Islet precursor cell (in vitro differentiated cells): ENCODE measurements at places on chromosomes 4 and X.
A peak's percentile ranks its signal among the peaks of the same experiment; 100 is the strongest.

DNA sequence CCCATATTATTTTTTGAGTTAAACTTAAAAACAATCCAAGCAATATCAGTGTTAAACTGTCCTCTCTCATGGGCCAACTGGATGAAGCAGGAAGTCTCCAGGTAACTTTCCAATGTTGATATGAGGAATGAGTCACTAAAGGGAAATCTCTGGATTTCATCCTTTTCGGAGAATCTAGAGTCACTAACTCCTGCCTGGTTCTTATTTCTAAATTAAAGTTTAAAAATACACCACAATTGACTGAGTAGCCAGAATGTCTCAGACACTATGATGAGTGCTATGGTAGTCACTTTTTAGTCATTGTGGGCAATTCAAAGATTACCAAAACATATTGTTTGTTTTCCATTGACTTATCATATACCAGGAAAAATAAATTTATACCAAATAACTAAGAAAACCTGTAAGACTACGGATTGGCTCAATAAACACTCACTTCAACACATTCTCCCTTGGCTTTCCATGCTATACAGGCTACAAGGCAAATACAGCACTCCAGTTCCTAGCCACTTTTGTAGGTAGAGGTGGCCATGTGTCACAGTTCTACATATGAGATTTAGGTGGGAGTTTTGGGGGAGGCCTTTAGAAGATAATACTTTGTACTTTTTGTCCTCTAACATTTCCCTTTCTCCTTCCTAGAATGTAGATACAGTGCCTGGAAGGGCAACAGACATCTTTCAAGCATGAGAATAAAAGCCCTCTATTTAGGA lies 8.6 kb downstream of the SLC9B2 start:
- DNase-seq = no peak

- DNase-seq = peak; percentile 56
Observed at GRCh38 chr4:36392024-36392423, 110.6 kb downstream of the DTHD1 start.

DNA sequence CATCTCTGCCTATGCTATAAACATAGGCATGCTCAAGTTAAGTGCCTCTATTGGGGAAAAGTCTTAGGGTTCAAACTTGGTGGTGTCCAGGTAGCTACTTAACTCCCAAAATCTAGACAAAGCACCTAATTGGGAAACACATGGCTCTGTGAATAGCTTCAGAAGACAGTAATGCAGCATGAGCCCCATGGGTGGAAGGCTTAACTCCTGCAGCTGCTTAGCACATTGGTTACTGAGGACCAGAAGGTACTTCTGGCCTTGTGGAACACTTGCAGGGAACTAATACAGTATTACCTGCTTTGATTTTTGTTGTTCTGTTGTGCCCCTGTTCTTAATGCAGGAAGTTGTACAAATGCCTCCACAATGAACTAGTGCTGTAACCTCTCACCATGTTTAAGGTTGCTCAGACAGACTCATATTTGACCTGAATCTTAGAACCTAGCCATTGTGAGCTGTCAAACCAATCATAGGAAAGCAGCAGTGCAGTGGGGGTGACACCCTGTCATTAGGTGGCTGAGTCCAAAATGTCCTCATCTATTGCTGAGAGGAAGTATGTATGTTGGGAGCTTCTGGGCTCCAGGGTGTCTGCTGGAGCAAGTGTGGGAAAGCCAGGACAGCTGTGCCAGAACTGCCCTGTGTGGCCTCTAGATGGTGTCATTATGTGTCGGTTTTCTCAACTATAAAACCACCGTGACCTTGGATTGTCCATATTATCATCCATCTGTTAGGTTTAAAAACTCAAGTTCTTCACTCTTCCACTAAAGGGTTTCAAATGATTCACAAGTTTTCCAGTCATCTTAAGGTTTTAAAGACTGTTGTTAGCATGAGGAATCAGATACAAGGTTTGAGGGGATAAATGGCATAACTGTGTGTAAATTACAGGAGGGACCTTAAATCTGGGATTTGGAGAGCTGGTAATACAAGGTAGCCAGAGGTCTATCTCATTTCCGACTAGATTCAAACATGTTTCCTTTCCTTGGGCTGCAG lies 69.9 kb upstream of the WDR1 start:
- no peak for DNase-seq

- DNase-seq = no peak
Observed at GRCh38 chr4:60648774-60649173, 551.4 kb upstream of the ADGRL3 start.

DNA sequence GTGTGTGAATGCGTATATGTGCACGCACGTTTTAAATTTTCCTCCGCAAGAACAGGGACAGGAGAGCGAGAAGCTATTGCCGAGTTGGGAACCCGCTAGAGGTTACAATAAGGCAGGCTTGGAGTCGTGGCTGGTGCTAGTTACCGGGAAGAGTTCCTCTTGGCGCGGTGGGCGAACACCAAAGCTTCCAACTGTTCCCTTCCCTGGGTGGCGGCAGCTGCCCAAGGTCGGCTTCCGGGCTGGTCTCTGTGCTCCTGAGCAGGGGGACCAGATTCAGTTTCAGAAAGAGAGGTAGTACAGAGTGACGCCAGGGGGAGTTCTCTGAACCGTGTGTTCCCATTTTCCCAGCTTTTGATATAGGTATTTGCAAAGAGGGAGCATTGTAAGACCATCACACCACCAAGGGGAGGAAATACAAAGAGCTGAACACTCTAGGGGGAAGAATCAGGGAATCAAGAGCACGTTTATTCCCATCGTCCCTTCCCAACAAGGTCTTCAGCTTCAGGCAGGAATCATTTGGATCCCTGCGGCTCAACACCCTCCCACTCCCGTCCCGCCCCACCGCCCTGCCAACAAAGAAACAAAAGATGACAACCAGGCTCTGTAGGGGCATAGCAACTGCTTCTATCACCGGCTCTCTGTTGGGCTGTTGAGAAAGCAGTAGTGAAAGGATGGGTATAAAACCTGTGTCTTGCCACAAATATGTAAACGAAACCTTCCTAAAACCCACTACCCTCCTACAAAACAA lies 113.6 kb upstream of the TEX13C start:
- DNase-seq = peak; percentile 75

DNA sequence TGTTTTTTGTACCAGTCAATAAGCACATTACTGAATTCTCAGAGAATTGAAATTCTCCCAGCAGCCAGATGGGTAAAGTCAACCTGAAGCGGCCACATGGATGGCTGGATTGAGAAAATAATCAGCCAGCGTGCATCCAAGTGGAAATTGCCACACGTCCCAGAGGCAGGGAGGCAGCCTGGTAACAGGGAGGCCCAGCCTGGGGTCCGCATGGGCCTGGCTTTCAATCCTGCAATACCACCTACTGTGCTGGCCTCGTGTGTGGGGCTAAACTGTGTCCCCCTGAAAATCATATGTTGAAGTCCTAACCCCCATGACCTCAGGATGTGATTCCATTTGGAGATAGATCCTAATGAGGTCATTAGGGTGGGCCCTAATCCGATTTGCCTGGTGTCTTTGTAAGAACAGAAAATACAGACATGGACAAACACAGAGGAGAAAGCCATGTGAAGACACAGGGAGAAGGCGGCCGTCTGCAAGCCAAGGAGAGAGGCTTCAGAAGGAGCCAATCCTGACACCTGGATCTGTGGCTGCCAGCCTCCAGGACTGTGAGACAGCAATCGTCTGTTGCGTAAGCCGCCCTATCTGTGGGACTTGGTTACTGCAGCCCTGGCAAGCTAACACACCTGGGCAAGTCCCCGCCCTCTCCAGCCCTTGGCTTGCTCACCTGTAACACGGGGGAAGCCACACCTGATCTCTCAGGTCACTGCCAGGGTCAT lies 90.3 kb downstream of the JAKMIP1 start:
- peak; percentile 81 for DNase-seq

DNA sequence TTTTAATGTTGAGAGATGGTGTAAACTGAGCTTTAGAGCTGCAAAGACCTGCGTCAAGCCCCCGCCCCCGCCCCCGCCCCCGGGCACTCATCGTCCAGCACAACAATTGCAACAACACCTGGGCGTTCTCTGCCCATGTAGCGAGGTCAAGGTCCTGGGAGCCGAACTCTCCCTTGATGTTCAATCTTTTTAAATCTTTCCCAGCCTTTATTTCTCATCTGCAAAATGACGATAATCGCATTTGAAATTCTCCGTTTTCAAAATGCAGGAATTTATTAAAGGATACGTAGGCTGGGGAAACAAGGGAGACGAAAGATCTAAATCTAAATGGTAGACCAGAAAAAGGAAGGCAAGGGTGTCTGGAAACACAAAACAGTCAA lies 648 bp upstream of the MSMO1 start:
- DNase-seq = peak; percentile 64

- no peak for DNase-seq
Observed at GRCh38 chr4:186829097-186829496, 105.4 kb upstream of the FAT1 start.

DNA sequence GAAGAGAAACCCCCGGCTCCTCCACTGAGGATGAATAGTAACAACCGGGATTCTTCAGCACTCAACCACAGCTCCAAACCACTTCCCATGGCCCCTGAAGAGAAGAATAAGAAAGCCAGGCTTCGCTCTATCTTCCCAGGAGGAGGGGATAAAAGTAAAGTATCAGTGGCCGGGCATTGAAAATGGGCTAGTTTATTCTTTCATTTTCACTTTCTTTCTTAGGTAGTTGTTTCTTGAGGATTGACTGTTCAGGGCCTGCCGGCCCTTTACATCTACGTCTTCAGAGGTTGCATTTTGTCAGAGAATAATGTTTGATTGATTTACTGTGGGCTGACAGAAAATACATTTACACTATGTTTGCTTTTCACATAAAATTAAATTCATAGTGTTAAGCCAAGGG lies 27.1 kb downstream of the PAK3 start:
- DNase-seq = no peak

GRCh38 chr4:26685250-26685649 lies 101.4 kb downstream of the TBC1D19 start:
- DNase-seq = no peak

DNA sequence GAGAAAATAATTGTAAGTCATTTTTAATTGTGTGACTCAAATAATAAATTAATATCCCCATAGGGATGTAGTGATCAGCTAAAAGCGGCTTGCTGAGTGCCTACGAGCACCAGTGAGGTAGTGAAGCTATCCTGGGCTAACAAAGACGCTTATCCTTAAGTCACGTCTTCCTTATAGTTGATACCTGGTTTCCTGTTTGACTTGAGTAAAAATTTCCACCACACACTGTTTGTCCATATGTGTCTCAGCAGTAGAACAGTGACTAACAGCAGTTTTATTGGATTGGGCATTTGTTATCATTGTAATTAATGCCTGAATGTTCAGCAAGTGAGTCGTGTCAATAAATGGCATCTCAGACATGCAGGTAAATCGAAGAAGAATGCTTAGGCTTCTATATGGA lies 241.1 kb downstream of the GRXCR1 start:
- no peak for DNase-seq

GRCh38 chr4:147732518-147733235 lies 789 bp downstream of the ARHGAP10 start:
- peak; percentile 75 for DNase-seq

DNA sequence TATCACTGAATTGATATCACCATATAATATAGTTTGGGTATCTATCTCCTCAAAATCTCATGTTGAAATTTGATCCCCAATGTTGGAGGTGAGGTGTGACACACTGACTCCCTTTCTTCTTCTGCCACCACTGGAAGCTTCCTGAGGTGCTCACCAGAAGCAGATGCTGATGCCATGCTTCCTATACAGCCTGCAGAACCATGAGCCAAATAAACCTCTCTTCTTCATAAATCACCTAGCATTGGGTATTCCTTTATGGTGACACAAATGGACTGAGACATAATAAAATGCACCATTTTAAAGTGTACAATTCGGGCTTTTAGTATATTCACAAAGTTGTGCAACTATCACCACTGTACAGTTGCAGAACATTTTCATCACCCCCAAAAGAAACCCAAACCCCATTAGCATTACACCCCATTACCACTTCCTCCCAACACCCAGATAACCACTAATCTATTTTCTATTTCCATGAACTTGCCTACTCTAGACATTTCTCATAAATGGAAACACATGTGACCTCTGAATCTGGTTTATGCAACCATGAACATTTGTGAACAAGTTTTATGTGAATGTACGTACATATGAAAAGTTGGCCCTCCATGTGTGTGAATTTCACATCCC lies 148.9 kb downstream of the OPHN1 start:
- no peak for DNase-seq

DNA sequence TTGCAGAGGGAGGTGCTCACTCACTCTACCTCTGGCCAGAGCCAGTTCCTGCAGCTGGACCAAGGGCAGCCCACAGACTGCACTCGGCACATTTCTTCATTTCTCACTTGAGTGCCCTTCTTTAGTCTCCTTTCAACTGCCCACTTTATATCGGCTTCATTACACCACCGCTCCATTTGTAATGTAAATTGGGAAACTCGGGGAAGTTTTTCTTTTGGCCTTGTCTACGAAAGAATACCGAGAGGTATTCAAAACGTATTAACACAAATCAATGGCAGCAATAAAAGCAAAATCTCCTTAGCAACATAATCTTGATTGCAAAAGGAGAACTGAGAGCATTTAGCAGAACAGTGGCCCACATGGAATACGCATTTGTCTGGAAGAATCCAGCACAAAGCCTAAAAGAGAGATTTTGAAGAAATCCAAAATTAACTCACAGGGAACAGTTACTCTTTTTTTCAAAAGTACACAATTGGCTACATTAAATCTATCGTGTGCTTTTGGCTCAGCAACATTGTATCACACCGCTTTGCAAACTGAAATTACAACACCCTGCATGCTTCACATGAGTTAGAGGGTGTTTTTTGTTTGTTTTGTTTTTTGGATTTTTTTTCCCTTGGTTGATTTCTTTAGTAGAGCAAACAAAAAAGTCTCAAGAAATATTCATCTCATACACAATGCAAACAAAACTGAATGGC lies 62.6 kb downstream of the CHIC2 start:
- no peak for DNase-seq

DNA sequence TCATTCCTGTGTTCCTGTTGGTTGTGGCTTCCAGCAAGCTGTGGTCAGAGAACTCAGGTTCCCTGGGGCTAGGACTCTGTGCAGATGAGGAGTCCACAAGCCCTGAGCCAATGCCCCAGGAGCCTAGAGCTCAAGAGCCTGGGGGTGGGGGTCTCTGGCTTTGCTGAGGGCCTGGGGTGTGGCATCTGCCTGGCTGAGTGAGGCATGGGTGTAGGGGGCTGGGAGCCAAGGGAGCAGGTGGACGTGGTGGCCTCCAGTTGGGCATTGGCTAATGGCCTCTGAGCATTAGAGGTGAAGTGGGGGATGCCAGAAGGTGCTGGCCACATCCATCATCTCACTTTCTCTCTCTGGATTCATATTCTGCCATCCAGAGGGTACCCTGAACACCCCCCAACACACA lies 5.3 kb upstream of the MAMLD1 start:
- DNase-seq = no peak

- DNase-seq = no peak
Observed at GRCh38 chrX:11185861-11186260, 74.7 kb downstream of the HCCS start.
